Motor neuron (in vitro differentiated cells): ENCODE measurements at places on chromosomes 7 and 10.

- ATAC-seq, result peak; percentile 73
Measured at GRCh38 chr10:120103738-120104560, 211.4 kb downstream of the SEC23IP start.

GRCh38 chr10:18216482-18216881, 76.3 kb downstream of the CACNB2 start:
- ATAC-seq, result no peak

DNA sequence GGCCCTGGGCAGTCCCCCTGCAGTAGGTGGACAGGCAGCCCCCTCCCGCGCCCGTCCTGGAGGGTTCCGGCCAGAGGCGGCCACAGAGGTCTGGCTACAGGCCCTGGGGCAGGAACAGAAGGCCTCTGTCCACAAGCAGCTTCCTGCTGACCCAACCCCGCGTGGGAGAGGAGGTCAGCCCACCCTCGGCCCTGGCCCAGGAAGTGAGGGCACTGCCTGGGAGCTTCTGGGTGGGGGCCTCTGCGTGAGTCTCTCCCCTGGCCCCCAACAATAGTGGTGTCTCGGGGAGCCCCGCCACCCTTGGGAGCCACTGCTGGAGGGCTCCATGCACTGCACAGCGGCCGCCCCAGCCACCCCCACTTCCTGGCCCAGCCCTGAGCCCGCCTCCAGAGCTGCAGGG, 4.7 kb downstream of the MICALL2 start:
- no peak for ATAC-seq

- peak; percentile 60 for ATAC-seq
Measured at GRCh38 chr7:92808006-92808405, 28.4 kb downstream of the CDK6 start.

- no peak for ATAC-seq
Measured at GRCh38 chr7:158766570-158767281, 62.1 kb upstream of the NCAPG2 start.

- ATAC-seq, result no peak
Measured at GRCh38 chr10:51436805-51437204, 262.6 kb downstream of the CSTF2T start.

DNA sequence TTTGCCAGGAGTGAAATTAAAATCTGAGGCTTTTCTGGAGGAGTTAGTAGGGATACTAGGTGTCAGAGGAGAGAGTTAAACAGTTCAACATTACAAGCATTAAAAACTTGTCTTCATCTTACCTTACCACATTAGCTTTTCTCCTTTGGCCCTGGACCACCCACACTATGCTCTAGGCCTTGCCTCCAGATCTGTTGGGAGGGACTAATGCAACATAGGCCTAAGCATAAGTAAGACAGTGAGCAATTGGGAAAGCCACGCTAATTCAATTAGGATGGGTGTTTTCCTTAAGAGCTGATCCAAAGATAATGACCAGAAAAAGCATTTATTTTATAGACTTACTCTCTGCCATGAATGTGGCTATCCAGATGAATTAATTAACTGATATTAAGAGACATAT, 158.9 kb downstream of the ELMO1 start:
- ATAC-seq, result peak; percentile 42

- no peak for ATAC-seq
Measured at GRCh38 chr7:108069646-108070045, 60.5 kb downstream of the LAMB4 start.

- ATAC-seq, result no peak
Measured at GRCh38 chr10:123379156-123379555, 225.0 kb downstream of the BUB3 start.

GRCh38 chr7:139660317-139661042, 117.3 kb downstream of the HIPK2 start:
- no peak for ATAC-seq

- no peak for ATAC-seq
Measured at GRCh38 chr7:48786951-48787350, 137.4 kb upstream of the CDC14C start.

DNA sequence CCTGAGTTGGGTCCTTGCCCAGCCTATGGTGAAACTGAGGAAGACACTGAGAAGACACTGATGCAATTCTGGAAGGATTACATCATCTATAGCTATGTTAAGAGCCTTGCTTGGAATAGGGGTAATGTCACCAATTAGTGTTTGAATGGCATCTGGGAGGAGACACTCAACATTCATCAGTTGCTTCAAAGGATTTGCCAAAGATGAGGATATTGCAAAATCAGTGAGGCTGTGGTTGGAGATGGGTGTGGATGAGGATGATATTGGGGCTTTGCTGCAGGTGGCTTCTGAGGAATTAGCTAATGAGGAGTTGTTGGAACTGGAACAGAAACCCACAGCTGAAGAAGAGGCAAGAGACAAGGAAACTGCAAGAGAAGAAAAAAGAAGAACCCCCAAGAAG, 146.7 kb upstream of the SP4 start:
- ATAC-seq, result no peak

- ATAC-seq, result no peak
Measured at GRCh38 chr7:70076325-70076724, 478.1 kb downstream of the AUTS2 start.

GRCh38 chr7:16080131-16080530, 341.2 kb downstream of the CRPPA start:
- ATAC-seq, result no peak

DNA sequence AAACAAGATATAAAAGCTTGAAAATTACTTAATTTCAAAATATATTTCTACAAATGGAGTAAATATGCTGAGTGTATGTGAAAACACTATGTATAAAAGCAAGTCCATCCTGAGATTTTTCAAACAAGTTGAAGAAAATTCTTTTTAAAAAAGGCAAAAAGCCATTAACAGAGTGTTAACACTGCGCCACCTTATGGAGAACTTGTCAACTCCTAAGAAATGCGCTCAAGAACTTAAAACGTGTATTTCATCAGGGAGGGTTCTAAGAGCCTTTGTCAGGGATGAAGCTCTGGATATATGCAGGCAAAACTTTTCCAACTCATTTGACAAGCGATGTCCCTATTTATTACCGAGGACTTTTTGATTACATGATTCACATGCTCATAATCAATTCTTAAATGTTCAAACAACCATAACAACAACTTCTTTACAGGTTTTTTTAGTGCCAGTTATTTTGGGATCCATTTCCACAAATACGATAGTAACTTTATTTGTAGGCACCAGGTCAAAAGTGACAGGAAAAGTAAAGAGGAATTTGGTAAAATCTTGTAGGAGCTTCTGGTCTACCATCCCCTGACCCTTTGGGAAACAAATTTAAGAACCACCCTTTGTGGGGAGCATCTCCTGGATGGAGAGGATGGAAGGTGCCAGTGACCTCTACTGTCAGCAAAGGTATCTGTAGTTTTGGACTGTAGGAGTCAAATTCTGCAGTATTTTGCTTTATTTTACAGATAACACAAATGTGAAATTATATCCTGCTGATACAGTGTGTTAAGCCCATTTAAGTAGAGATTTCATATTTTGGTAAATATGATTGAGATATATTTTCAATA, 23.2 kb downstream of the CALCR start:
- peak; percentile 38 for ATAC-seq

GRCh38 chr10:440127-440526, 249.3 kb downstream of the DIP2C start:
- ATAC-seq, result no peak

GRCh38 chr7:42628054-42628453, 283.8 kb downstream of the C7orf25 start:
- ATAC-seq, result no peak

- no peak for ATAC-seq
Measured at GRCh38 chr10:133358162-133358924, 524 bp upstream of the FUOM start.

DNA sequence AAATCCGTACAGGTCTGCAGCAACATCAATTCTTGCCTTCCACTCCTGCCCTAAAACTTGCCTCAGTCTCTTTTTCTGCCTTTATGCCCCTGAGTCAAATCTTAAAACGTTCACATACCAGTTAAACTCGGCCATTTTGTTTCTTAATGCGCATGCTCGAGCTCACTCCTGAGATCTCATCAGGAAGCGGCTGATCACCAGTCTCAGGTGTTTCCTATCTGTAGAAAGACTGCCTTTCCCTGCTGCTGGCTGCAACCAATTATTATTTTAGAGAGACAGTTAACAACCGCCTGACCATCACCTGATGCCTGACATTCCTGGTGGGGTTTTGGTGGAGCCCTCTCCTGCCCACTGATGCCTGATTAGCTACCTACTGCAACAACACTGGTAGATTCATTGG, 70.2 kb upstream of the TMEM140 start:
- ATAC-seq, result no peak

DNA sequence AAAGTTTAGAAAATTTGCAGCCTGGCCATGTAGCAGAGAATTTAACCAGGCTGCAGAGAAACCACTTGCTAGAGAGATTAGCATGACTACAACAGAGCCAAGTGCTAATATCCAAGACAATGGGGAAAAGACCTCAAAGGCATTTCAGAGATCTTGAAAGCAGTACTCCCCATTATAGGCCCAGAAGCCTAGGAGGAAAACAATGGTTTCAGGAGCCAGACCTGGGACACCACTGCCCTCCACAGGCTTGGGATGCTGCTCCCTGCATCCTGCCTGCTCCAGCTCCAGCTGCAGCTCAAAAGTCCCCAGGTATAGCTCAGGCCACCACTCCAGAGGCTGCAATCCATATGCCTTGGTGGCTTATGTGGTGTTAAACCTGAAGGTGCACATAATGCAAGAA, 101.5 kb upstream of the TMEM72 start:
- no peak for ATAC-seq

DNA sequence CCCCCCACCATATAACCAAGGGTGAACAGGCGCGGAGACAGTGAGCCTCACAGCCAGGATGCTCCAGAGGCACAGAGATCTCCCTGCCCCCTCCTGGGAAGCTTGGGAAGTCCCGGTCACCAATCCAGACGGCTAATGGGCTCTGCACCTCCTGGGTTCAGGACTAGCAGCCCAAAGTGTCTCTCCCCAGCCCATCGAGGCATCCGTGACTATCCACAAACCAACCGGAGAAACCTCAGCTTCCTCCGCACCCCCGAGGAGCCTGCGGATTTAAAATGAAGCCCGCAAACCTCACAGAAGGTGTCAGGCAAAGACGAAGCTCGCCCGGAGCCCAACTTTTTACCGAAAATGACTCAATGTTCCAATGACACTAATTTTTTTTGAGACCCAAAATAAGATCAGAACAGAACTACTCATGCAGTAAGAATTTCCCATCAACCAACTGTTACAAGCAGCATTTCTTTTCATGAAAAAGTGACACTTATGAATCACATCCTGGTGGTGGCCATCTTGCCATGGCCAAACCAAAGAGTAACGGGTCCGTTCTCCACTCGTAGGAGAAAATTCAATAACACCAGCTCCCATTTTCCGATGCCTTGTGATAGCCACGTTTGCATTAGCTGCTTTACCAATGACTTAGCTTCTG, 6.0 kb downstream of the PDGFA start:
- no peak for ATAC-seq
